ENCODE measurements at places on chromosomes 4 and X.
A peak's percentile ranks its signal among the peaks of the same experiment; 100 is the strongest.

GRCh38 chr4:45094684-45095083 is 368.3 kb upstream of the GNPDA2 start:
- H3K27me3 ChIP-seq: no peaks in the 10 kb centered on the region
- H3K4me1 ChIP-seq: no peaks in the 10 kb centered on the region
- H3K4me3 ChIP-seq: no peak overlapping the region
- no peak for DNase-seq
- H3K27ac ChIP-seq: no peak overlapping the region

- H3K36me3 ChIP-seq: no peaks in the 10 kb centered on the region
- H3K4me3 ChIP-seq: no peak overlapping the region
- no peak overlapping the region for H3K27ac ChIP-seq
- peaks cover 3% of the 10 kb centered on the region for H3K4me1 ChIP-seq
Observed at GRCh38 chrX:120769576-120770341, 105.9 kb downstream of the CT47B1 start.

DNA sequence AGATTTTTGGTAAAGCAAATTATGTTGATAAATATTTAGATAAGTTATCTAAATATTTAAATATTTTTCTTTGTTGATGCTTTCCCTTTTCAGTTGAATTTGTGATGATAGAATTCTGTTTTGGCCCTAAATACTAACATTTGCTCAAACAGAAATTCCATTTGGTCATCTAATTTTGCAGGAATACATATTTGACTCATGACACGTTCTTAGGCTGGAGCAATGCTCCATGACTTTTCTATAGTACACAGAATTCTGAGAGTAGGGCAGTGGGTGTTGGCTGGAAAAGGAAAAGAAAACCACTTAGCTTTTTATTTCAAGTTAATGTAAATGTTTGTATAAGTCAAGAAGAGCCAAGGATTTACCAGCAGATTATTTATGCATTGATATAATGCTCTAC is 58.6 kb upstream of the GK2 start:
- H3K36me3 ChIP-seq: no peaks in the 10 kb centered on the region
- H3K27me3 ChIP-seq: no peaks in the 10 kb centered on the region
- no peaks in the 10 kb centered on the region for H3K4me1 ChIP-seq

- H3K27me3 ChIP-seq: no peaks in the 10 kb centered on the region
- H3K27ac ChIP-seq: peak overlapping the region; percentile 54
- H3K4me3 ChIP-seq: peak overlapping the region; percentile 92
- peaks cover 66% of the 10 kb centered on the region for H3K4me1 ChIP-seq
- no peak for DNase-seq
Observed at GRCh38 chrX:19866626-19867410, 20.6 kb downstream of the SH3KBP1 start.

DNA sequence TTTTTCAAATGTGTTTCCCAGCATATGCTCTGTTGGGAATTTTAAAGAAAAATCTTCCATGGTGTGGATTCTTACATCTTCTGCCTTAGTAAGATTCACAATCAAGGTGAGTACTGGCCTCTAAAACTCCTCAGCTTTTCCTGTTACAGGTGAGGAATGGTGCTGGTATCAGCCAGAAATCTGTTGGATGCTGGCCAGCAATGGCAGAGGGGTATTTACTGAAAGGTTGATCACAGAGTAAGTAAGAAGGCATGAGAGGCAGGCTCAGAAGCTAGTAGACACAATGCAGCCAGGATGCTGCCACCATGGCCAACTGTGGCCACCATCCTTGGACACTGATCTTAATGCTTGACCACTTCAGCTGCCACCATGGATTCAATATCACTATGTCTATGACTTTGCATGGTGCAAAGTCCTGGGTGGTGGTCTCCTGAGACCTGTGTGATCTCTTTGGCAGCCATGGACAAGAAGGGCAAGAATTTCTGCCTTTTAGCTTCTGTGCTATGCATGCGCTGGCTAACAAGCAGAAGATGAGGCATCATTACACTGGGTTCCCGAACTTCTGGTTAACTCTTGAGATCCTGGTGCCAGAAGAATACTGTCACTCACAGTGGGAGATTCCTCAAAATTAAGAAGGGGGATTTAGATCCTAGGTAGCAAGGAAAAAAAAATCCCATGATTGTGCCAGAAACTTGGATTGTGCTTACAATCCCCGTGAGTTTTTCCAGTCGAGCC is 60.2 kb downstream of the CHRNA9 start:
- no peak overlapping the region for H3K27ac ChIP-seq
- no peaks in the 10 kb centered on the region for H3K36me3 ChIP-seq
- H3K4me1 ChIP-seq: peaks cover 4% of the 10 kb centered on the region
- H3K27me3 ChIP-seq: no peaks in the 10 kb centered on the region

DNA sequence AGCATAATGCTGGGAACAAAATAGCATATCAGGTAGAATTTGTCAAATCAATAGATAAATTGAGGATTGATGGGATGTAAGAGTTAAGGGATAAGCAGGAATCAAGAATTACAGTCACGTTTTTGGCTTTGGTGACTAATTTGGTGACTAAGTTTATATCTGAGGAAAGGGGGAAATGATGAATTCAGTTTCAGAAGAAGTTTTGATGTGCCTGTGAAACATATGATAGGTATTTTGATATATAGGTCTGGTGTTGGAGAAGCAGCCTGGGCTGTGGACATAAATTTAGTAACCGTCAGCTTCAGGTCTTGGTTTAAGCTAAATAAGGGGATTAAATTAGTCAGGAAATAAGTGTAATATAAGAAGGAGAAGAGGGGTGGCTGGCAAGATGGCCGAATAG is 79.0 kb upstream of the EDA2R start:
- peaks cover 4% of the 10 kb centered on the region for H3K27me3 ChIP-seq
- H3K36me3 ChIP-seq: no peaks in the 10 kb centered on the region
- H3K27ac ChIP-seq: no peak overlapping the region

DNA sequence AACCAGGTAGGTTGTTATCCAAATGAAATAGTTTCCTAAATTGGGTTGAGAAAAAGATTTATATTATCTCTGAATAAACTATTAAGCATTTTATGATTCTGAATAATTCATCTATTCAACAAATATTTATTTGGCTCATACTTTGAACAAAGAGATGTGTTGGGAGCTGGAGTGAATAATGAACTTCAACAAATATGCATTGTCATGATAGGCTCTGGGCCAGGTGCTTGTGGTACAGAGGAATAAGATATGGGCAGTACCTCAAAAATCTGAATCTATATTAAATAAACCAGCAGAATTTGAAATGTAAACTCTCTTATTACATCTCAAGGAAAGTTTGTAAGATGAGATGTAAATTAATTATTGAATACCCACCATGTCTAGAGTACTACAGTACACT is 75.7 kb upstream of the DCLK2 start:
- H3K36me3 ChIP-seq: no peaks in the 10 kb centered on the region
- peaks cover 3% of the 10 kb centered on the region for H3K27me3 ChIP-seq
- peaks cover 4% of the 10 kb centered on the region for H3K4me1 ChIP-seq
- no peak overlapping the region for H3K27ac ChIP-seq
- no peak for DNase-seq

- no peak for DNase-seq
- no peak overlapping the region for H3K4me3 ChIP-seq
- H3K4me1 ChIP-seq: no peaks in the 10 kb centered on the region
- no peaks in the 10 kb centered on the region for H3K36me3 ChIP-seq
Observed at GRCh38 chrX:130861462-130861861, 41.5 kb downstream of the ENOX2 start.

DNA sequence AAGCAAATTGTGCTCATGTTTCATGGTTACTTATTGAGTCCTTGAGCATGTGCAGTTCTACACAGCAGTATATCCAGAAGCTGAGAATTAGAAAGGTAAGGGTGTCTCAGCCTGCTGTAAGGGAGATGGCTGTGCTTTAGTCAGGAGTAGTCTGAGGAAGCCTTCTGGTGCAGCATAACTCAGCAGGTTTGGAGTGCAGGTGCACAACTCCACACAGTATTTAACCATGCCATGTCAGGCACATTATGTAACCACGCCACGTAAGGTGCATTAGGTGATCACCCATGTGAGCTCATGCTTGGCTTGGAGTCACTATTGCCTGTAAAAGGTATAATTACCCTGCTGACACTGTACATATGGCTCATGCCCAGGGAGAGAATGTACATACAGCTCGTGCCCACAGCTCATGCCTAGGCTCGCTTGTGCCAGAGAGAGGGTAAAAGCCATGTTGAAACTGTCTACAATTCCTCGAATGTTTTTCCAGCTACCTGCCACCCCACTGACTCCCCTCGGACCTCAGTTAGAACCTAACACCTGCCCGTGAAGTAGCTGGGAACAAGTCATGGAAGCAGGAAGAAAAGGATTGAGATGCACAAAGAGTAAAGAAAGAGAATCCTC is 37.8 kb downstream of the UCHL1 start:
- H3K27ac ChIP-seq: no peak overlapping the region
- peaks cover 4% of the 10 kb centered on the region for H3K27me3 ChIP-seq
- no peak overlapping the region for H3K4me3 ChIP-seq
- no peaks in the 10 kb centered on the region for H3K36me3 ChIP-seq
- DNase-seq: peak; percentile 1

- H3K4me3 ChIP-seq: no peak overlapping the region
- no peak for DNase-seq
Observed at GRCh38 chrX:12919051-12919450, 12.6 kb downstream of the TLR8 start.

GRCh38 chrX:79506001-79506400 is 138.9 kb upstream of the ITM2A start:
- no peaks in the 10 kb centered on the region for H3K27me3 ChIP-seq
- H3K4me3 ChIP-seq: no peak overlapping the region
- no peaks in the 10 kb centered on the region for H3K4me1 ChIP-seq
- no peak for DNase-seq
- no peak overlapping the region for H3K27ac ChIP-seq

DNA sequence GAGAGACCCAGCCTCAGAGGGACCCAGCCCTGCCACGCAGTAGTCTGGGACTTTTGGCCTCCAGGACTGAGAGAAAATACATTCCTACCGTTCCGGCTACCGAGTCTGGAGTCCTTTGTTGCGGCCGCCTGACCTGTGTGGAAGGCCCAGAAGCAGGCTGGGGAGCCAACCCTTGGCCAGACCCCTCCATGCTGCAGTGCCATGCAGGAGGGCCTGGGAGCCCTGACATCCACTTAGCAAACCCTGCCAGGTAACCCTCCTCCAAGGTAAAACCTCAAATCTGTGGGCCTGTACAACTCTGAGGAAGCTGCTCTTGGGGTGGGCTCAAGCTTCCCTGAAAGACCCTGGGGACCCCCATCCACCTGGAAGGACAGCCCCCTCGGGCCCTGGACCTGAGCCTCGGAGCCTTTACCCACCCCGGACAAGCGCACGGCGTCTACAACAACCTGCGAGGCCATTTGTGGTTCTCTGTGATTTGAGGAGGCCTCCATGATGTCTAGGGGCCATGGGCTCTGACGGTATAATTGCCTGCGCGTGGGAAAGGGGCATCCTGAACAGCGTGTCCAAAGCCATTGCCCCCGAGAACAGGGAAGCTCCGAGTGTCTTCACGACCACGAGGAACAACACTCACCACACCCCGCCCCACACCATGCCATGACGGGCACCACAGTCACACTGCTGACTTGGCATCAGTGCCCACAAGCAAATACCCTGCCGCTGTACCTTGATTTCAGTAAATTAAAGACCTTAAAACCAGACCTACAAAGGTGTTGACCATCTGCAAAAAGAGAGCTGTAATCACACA is 58.7 kb downstream of the ZFYVE28 start:
- no peaks in the 10 kb centered on the region for H3K27me3 ChIP-seq
- no peak overlapping the region for H3K27ac ChIP-seq
- no peak for DNase-seq
- H3K4me1 ChIP-seq: peaks cover 9% of the 10 kb centered on the region
- H3K4me3 ChIP-seq: no peak overlapping the region
